ENCODE measurements at places on chromosomes 16 and 17.

GRCh38 chr16:77113835-77114234 lies 77.2 kb upstream of the MON1B start:
- DNase-seq: no peak

DNA sequence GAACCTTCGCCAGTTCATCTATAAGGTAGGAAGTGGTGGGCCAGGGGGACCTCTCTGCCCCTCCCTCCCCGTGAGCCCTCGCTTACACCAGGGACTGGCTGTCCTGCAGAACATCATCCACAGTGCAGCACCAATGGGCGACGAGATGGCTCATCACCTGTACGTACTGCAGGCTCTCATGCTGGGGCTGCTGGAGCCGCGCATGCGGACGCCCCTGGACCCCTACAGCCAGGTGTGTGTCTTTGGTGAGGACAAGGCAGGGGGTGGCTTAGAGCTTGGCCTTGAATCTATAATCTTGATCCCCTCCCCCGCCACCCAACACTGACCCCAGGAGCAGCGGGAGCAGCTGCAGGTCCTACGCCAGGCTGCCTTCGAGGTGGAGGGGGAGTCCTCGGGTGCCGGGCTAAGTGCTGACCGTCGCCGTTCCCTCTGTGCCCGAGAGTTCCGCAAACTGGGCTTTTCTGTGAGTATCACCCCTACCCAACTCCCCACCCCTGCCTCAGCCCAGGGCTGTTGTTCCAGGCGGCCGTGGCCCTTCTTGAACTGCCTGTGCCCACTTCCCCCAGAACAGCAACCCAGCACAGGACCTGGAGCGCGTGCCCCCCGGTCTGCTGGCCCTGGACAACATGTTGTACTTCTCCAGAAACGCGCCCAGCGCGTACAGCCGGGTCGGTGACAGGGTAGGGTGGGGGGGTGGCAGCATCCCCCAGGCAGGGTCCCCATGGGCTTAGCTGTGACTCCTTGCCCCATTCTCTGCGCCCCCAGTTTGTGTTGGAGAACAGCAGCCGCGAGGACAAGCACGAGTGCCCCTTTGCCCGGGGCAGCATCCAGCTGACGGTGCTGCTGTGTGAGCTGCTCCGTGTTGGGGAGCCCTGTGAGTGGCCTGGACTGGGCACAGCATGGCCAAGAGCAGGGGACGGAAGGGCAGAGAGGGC lies 2.7 kb downstream of the ELMO3 start:
- DNase-seq: no peak

DNA sequence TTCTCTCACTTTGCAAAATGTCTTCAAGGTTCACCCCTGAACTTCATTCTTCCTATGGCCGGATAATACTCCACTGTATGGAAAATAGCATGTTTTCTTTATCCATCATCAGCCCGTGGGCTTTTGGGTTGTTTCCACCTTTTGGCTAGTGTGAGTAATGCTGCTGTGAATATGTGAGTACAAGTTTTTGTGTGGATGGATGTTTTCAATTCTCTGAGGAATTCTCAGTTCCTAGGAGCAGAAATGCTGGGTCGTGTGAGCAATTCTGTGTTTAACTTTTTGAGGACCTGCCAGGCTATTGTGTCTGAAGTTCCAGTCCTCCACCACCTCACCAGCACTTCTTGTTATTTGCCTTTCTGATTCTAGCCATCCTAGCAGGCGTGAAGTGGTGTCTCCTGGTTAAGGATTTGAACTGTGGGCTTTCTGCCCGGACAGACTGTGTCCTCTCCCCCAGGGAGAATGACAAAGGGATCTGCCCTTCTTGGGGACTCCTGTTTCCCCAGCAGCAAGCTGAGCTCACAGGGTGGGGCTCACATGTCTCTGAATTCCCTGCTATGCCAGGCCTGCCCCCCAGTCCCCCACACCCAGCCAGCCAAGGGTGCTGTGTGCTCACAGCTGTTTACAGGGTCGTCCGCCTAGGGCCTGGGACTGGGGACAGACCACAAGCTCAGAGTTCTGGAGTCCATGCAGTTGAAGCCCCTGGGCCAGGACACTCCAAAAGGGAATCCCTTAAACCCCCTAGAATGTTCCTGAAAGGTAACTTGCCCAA lies 92.2 kb upstream of the CIBAR2 start:
- peak; percentile 89 for DNase-seq

GRCh38 chr17:42577140-42577531 lies 393 bp downstream of the PSMC3IP start:
- no peak for DNase-seq

- peak; percentile 41 for DNase-seq
These were observed 1.4 kb downstream of the RAB40C start for GRCh38 chr16:591231-591630.

- no peak for DNase-seq
These were observed 7.3 kb downstream of the SLC52A1 start for GRCh38 chr17:5027916-5028315.

Measured in fibroblast of skin of back (primary cell).